ENCODE measurements at places on chromosomes 7 and 10. TPM values are rescaled to one million over a fixed set of nuclear protein-coding genes. Genes with fewer than 3 reads are reported as not detected.

EIF5AL1 gene
- polyA plus RNA-seq, result 1.5 TPM

FIGNL1 gene
- polyA plus RNA-seq, result 25.0 TPM

DNA sequence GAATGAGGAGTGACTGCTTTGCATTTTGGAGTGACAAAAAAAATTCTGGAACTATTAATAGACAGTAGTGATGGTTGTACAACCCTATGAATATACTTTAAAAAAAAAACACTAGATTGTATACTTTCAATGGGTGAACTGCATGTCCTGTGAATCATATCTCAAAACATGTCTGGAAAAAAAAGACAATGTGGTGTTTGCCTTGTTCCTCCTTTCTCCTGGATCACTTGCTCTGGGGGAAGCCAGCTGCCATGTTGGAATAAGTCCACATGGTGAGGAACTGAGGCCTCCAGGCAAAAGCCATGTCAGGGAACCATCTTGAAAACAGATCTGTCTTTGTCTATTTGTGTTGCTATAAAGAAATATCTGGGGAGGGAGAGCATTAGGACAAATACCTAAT is 39.5 kb upstream of the YAE1 start:
- no peak for DNase-seq

ZP3 gene
- 0.33 TPM for polyA plus RNA-seq

- no peak for DNase-seq
Measured at GRCh38 chr10:95756041-95756761, at the start of gene ENTPD1. TSS of gene ENTPD1 (plus strand) at chr10:95756163. CDS start at chr10:95756240, 77 bp downstream.

HYAL4 gene
- not detected for polyA plus RNA-seq

- no peak for DNase-seq
Measured at GRCh38 chr10:102740229-102740628, 3.5 kb upstream of the WBP1L start.

DNA sequence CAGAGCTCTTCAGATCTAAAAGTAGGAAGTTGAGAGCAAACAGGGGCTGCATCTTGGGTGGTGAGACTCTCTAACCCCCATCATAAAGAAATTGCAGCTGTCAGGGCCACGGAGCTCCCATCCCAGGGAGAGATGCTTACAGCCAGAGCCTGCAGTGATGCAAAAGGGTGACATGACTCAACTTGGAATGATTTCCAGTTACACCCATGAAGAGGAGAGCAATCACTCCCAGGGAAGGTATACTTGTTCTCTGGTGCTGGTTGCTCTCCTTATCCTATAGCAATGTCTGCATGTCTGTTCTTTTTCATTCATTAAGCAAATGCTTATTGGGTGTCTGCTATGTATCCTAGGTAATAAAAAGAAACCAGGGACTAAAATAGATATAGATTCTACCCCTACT is 228.0 kb downstream of the RAB11FIP2 start:
- no peak for DNase-seq

DNA sequence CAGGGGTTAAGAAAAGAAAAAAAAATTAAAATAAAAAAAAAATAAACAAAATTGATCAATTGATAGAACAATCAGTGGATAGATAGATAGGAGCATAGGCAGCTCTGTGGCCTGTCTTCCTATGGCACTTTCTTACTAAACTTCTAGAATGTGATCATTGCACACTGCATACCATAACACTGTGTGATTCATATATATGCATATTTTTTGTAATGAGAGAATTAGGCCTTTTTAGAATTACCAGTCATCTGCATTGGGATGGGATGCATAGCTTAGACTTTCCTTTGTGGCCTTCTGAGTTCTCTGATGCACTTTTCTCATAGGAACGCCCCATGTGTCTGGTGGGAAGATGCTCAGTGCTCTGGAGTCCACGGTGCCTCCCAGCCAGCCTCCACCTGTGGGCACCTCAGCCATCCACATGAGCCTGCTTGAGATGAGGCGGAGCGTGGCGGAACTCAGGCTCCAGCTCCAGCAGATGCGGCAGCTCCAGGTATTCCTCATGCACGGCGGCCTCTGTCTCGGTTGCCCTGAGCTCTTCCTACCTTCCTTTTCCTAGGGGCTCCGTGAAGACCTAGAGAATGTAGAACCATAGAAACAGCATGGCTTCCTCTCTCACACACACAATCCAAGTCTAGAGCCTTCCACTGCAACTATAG is 222.5 kb downstream of the ARHGAP21 start:
- no peak for DNase-seq

DNA sequence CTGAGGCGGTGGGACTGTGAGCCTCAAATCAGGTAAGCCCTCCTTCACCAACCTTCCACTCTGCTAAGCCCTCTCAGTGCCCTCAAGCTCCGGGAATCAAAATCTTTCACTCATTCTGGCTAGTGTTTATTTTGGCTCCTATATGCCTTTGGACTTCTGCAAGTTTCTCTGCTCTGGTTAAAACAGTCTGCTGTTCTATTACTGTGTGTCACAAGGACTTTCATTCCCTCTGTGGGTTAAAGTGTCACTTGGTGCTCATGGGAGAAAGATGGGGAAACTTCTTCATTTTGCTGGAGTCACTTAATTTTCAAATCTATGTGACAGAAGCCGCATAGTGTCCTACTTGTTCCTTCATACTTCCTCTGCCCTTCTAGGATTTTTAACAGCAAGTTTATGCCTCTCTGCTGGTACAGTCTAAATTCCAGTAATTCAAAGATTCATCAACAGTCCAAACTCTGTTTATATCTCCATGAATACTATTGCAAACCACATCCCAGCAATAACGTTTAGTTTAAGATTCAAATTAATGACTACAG is 61.3 kb downstream of the CD36 start:
- DNase-seq, result no peak

MYOZ1 gene
- polyA plus RNA-seq, result 771 TPM

TAS2R41 gene
- polyA plus RNA-seq, result not detected

- no peak for DNase-seq
Measured at GRCh38 chr10:99537989-99538917, 5.5 kb downstream of the NKX2-3 start.

All from muscle of arm (tissue), 14 donors.